Body of pancreas (tissue), 4 donors: ENCODE measurements at places on chromosomes 3 and 15.

- no peak for DNase-seq
These were observed 4.2 kb upstream of the PRR23B start for GRCh38 chr3:139024968-139025367.

DNA sequence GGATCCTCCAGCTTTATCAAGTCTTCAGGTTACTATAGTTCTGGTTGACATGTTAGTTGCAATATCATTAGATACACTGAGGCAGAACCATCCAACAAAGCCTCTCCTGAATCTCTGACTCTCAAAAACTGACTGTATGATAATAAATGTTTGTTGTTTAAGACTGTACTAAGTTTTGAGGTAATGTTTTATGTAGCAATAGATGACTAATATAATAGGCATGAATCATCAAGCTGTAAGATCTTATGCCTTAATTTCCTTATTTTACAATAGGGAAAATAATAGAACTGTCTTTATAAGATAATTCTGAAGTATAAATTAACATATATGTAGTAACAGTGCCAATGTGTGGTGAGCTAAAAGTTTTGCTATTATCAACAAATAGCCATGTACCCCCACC lies 88.9 kb upstream of the TBC1D5 start:
- no peak for DNase-seq

GRCh38 chr3:15458212-15458780 lies 30.9 kb downstream of the EAF1 start:
- no peak for DNase-seq

- DNase-seq = no peak
These were observed 30.0 kb downstream of the MB21D2 start for GRCh38 chr3:192887701-192888100.

GRCh38 chr15:73750438-73750837 lies 2.7 kb downstream of the INSYN1 start:
- DNase-seq = no peak

GRCh38 chr3:73437828-73438227 lies 186.9 kb downstream of the PDZRN3 start:
- DNase-seq = no peak

DNA sequence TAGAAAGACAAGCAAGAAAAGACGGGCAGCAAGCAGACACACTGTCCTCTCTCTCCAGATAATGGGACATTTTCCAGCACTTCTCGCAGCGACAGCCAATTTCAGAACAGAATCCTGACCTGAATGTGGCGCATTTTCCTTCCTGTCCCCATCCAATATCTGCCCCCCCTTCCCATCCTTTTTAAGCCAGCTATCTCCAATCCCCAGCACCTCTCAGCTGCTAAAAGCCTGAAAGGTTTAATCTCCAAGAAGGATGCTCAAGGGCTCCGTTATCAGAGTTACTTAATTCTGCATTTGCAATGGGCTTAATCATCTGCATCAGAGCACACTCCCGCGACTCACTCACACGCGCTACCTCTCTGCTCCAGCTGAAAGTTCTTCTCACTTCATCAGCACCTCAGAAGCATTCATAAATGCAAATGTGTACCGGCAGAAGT lies 50.5 kb downstream of the SRGAP3 start:
- no peak for DNase-seq

DNA sequence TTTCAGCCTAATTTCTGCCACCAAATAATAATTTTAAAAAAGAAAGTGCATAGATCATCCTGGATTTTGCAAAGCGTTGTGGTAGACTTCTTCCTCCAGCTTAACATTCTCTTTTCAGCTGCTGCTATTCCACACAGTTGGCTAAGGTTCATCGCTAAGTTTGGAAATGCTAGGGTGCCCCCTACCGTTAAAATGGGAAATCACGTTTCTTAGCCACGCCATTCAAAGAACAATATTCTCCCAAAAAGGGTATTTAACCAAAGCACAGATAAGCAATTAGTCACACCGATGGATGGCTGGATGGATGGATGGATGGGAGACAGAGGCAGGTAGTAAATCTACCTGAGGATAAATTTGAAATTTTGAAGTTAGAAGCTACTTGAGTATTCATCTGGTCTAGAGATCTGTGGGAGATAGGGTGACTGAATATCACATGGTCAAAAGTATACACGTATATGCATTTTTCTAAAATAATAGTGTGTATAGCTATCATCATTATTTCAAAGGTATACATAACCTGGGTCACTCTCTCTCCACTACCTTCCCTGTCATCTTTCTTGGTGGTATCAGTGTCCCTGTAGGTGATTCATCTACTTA lies 67.2 kb downstream of the EFHB start:
- peak; percentile 48 for DNase-seq

DNA sequence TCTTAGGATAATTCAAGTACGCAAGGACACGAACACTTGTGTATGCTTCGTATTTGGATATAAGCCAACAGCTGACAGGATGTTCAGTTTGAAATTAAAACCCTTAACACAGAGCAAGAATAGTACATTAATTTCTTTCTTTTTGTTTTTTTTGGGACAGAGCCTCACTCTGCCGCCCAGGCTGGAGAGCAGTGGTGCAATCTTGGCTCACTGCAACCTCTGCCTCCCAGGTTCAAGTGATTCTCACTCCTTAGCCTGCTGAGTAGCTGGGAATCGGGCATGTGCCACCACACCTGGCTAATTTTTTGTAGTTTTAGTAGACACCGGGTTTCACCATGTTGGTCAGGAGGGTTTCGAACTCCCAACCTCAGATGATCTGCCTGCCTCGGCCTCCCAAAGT lies 32.4 kb downstream of the TOMM70 start:
- no peak for DNase-seq

DNA sequence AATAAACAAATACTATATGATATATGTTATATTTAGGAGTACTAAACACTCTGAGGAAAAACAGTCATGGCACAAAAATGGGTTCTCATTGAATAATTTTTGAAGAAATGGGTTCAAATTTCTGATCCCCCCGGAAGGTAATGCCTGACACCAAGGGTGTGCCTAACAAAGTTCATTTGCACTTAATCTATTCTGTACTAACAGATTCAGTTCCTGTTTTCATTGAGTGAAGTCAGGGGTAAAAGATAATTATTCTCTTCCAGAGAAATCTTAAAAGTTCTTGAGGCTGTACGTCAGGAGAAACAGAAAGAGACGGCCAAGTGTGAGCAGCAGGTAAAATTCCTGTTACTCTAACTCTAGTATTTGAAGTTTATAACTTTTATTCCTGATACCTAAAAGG lies 34.5 kb upstream of the TMEM42 start:
- no peak for DNase-seq

DNA sequence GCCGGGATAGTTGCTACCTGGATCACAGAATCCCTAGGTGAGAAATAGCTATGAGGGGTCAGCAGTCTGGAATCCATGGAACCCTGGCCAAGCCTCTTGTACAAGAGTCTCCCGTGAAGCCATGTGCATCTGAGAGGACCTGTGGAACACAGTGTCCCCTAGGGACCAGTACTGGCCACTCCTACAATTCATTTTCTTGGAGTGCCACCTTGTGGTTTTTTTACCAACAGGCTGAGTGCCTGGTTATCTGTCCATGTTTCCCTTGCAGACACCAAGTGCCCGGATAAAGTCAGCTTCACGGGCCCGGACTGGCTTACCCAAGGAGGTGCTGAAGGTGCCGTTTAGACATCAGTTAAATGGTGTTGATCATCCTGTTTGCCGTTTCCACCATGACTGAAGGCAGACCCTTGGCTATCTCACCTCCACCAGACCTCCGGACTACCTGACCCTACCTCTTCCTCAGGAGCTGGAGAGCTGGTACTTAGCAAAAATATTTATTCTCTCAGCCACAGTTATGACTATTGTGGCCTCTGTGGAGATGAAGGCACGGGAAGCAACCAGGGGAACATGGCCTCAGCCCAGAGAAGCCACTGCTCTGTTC lies 93.9 kb downstream of the RBPMS2 start:
- peak; percentile 76 for DNase-seq

DNA sequence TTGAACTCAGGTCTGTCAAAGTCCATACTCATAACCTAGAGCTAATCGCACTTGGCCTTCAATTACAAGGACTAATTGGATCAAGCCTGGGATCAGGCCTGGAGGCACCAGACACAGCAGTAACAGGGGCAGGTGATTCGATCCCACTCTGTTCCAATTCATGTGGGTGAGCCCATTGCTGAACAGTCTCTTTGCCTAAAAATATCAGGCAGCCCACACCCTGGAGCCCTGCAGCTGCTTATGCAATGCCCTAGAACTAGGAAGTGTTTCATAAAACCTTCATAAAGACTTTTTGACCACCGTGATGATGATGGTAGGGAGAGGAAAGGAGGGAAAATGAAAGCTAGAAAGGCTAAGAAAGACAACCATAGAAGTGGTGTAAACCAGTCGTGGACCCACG lies 47.8 kb upstream of the NEO1 start:
- no peak for DNase-seq

GRCh38 chr3:170467571-170468147 lies 49.0 kb downstream of the CLDN11 start:
- no peak for DNase-seq

DNA sequence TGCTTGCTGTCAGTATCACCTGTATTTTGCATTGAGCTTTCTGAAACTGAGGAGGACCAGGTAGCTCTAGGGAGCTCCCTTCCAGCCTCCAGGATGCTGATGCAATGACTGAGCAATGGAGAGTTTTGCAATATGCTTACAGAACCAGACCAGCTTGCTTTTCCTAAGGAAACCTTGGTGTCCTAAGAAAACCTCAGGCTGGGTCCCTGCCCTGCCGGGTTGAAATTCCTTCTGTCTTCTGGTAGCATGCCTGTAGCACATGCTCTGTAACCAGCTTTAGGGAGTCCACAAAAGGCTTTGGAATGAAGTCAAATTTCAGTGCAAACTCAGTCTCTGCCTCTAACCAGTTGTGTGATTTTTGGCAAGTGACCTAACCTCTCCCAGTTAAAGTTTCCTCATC lies 65.8 kb upstream of the GSK3B start:
- DNase-seq = peak; percentile 61

GRCh38 chr3:42052132-42052483 lies 39.0 kb upstream of the TRAK1 start:
- no peak for DNase-seq

DNA sequence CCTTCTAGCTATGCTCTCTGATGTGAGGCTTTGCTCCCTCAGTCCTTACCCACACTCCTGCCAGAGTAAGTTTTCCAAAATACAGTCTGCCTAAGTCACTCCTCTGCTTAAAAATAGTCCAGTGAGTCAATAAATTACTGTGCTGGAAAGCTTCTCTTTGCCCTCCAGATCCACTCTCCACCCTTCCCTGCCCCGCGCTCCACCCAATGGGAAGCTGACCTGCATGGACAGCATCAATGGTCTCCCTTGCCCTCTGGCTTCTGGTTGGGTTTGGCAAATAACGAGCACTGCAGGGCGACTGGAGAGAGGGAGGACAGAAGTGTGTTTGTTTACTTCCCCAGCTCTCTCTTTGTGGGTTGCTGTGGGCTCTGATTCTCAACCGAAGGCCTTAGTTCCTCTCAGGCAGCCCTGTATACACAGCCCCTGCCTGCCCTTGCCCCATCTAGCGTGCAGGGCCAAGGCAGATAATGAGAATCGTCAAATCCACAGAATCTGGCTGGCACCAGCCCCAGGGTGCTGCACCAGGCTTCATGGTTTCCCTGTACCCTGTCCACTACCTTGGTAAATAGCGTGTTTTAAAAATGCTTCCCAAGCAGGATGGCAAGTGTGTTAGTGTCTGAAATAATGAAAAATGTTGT lies 110.4 kb downstream of the ADAMTSL3 start:
- no peak for DNase-seq

DNA sequence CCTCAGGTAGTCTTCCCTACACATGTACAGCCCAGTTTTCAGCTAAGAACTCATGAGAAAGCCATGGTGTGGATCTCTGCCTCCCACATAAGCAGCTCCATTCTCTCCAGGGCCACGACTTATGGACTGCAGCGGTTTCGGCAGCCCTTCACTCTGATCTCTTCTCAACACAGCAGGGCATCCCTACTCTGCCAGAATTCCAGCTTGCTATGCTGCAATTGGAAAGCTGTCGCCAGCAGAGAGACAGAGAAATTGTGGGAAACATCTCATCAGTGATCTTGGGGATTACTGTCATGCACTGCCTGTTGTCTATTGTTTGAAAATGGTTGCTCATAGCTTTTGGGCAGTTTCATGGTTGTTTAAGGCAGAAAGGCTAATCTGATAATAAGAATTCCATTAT lies 11.9 kb upstream of the BLM start:
- no peak for DNase-seq

- DNase-seq = no peak
These were observed 9.2 kb upstream of the FNDC3B start for GRCh38 chr3:172030181-172030580.

GRCh38 chr3:138873471-138874278 lies 38.9 kb upstream of the PIK3CB start:
- DNase-seq = no peak

DNA sequence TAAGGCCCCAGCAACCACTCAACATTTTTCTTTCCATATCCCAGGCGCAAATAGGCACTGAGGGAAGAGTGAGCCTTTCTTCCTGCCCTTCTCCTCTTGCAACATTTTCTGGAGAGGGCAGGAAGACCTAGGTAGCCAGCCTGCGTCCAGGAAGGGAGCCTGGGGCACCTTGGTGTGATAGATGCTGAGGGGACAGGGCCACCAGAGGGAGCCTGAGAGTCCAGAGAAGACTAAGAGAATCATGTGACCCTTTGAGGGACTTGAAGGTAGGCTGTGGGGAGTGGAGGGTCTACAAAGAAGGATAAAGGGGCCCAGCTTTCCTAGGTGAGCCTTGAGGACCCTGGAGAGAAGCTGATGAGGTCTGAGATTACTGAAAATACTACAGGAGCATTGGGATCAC lies 346.6 kb downstream of the CNTN6 start:
- DNase-seq = peak; percentile 59

GRCh38 chr15:31150732-31151231 lies 49.3 kb upstream of the TRPM1 start:
- no peak for DNase-seq

GRCh38 chr15:90358124-90359033 lies 6.3 kb downstream of the ZNF774 start:
- no peak for DNase-seq

GRCh38 chr3:113063126-113063894 lies 72.5 kb downstream of the GTPBP8 start:
- DNase-seq = no peak

DNA sequence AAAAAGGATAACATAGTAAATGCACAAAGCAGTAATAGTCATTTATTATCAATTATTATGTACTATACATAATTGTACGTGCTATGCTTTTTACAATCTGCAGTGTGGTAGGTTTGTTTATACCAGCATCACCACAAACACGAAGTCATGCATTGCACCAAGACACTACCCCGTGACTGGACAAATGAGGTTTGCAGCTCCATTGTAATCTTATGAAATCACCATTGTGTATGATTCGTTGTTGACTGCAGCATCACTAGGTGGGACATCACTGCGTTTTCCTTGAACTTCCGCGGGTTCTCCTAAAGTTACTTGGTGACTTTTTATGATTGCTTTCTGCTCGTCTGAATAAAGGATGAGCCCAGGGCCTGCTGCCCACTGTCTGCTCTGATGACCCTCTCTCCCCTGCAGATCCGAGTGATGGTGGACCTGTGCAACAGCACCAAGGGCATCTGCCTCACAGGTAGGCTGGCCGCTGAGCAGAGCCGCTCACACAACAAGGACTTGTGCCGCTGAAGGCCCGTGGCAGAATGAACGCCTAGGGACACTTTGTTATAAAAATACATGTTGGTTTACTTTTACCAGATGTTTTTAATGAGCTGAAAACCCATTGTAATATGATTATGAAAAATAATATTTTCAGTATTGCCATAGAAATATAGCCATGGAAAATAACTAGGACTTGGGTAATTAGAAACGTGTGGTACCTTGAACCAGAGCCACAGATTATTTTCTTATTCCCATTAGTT lies 35.8 kb downstream of the GLDN start:
- no peak for DNase-seq

GRCh38 chr3:100577382-100578008 lies 31.9 kb upstream of the ADGRG7 start:
- no peak for DNase-seq

GRCh38 chr3:162274070-162274469 lies 777.5 kb downstream of the OTOL1 start:
- no peak for DNase-seq
